BE2C (cell line): ENCODE measurements at places on chromosomes 16 and 17.

DNA sequence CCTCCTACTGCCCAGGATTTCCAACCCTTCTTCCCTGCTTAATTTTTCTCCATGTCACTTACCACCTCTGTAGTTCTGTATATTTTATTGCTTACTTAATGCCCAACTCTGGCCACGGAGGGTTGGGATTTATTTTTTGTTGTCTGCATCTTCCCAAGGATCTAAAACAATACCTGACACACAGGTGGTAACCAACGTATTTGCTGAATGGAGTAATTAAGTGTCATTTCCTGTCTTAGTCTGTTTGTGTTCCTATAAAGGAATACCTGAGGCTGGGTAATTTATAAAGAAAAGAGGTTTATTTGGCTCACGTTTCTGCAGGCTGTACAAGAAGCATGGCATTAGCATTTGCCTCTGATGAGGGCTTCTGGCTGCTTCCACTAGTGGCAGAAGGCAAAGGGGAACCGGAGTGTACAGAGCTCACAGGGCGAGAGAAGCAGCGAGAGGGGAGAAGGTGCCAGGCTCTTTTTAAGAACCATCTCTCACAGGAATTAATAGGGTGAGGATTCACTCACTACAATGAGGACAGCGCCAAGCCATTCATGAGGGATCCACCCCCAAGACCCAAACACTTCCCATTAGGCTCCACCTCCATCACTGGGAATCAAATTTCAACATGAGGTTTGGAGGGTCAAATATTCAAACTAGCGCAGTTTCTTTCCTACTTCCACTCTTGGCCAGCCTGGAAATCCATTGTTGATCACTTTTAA is 44.8 kb downstream of the ERN1 start:
- DNase-seq = no peak

DNA sequence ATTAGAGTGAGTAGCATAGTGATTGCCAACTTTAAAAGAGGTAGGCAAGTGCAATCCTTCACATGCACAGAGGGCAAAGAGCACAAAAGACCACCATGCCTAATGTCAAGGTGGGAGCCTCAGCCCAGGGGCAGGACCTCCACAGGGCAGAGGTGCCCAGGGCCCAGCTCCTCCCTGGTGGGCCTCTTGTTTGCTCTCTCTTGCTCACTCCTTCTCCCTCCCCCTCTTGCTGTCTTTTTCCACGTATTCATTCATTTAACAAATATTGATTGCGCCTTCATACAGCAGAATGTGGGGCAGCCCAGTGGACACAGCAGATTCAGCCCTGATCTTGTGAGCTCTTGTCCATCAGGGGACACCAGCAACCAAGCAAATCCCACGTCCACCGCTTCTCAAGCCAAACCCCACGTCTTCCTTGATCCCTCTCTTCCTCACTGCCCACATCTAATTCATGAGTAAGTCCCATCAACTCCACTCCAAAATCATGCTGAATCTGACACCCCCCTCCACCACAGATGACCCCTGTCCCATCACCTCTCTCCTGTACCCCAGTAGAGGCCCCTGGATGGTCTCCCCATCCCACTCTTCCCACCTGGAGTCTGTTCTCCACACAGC is 44.1 kb upstream of the RPL38 start:
- DNase-seq = no peak

DNA sequence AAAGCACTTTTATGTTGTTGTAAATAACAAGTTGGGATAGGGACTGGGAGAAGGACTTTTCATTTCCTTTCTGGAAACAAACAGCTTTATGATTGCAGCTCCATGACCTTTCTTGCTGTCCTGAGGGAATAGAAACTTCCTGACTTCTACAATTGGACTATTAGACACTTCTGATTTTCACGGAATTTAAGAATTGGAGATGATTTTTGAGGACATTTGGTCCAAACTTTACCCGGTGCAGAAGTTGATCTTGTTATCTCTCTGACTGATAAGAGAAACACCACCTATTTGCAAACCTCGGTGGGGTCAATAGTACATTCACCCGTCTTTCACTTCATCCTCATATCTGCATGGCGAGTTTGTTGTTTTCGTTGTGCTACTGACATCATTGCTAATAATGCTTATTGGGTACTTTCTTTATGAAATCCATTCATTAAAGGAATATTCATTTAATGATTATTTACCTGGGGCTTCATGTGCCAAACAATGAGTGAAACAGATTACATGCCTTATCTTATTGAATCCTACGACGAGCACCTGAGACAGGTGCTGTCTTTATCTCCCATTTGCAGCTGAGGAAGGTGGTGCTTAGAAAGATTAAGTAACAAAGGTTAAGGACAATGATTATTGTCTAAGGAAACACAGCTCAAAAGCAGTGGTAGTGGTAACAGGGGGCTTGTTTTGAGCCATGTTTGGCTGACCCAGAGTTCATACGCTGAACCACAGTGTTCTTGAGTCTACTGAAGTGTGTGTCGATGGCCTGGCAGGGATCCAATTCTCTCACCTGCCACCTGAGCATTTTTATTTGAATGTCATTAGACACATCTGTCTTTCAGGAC is 176.9 kb upstream of the FAM20A start:
- no peak for DNase-seq

DNA sequence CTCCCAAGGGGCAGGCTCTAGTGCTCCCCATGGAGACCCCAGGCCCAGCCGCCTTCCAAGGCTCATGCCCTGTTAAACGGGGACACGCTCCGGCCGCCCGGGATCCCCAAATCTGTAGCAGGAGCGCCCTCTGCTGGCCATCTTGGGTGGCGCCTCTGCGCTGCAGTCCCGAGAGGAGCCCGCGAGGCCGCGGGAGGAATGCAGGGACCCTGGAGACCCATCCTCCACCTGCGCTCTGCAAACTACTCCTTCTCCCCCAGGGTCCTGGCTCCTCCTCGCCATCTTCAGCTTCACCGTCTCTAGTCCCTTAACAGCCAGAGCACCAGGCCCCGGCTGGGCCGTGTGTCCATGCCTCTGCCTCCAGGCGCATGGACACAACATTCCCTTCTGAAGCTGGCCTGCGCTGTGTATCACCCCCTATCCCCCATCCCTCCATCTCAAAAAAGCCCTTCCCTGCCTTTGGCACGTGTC is 23.6 kb upstream of the KRT17 start:
- peak; percentile 91 for DNase-seq

DNA sequence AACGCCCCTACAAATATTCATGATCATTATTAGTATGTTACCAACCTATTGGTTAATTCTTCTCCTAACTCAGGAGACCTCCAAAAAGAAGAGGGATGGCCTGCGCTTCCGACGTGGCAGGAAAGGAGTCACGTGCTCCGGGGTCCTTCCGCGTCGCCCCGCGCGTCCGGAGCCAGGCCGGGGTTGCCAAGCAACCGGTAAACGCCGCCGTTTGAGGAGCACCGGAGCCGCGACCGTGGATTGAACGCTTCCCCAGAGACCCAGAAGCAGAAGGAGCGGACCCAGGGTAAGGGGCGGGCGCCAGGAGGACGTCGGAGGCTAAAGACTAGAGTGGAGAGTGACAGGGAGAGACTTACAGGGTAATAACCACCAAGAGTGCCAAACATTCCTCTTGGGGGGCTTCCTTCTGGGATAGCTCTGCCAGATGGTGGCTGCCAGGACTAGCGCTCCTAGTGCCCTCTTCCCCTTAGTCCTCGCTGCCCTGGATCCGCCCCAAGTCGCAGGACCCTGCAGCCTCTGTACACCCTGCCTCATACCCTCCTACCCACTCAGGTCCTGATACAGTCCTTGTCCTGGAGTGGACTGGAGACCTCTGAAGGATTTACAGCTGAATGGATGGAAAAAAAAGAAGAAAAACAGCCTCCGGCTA is at the start of gene DNAI2:
Gene DNAI2, plus strand, starts transcription at position 175 of the 649 bp plus-strand sequence. CDS start 7,584 bp downstream, outside the sequence.
- peak; percentile 54 for DNase-seq

- no peak for DNase-seq
Measured at GRCh38 chr16:56140645-56141044, 50.6 kb upstream of the GNAO1 start.

DNA sequence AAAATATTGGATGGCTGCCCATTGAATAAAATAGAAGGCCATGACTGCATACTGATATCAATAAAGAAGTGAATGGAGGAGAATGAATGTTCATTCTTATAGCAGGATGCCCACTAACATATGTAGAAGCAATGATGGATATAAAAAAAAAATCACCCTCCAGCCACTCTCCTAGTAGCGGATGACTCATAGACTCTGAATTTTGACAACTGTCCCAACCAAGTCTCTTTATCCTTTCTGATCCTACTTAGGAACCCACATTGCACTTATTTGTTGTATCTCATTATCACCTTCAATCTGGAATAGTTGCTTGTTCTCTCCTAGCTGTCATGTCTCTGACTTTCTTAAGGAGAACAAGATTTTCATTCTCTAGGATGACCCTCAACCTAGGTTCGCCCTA is 429.9 kb downstream of the HS3ST3B1 start:
- DNase-seq = no peak

DNA sequence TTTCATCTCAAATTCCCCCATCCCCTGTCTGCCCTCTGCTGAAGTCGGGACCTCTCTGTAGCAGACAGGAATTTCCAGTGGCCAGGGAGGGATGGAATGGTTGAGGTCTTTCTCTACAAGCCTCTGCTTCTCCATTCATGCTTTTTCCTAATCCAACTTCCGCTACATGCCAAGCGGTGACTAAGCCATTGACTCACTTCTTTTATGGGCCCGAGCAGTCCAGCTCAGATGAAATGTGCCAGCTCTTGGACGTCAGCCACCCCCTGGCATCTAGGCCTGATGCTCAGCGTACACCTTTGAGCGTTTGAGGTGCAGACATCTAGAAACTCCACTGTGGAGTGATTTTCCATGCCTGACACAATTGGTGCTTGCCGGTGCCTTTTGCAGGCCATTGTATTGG is 40.7 kb upstream of the GPR139 start:
- DNase-seq = no peak

- DNase-seq = no peak
Measured at GRCh38 chr17:20202141-20202621, 193.0 kb downstream of the SPECC1 start.

DNA sequence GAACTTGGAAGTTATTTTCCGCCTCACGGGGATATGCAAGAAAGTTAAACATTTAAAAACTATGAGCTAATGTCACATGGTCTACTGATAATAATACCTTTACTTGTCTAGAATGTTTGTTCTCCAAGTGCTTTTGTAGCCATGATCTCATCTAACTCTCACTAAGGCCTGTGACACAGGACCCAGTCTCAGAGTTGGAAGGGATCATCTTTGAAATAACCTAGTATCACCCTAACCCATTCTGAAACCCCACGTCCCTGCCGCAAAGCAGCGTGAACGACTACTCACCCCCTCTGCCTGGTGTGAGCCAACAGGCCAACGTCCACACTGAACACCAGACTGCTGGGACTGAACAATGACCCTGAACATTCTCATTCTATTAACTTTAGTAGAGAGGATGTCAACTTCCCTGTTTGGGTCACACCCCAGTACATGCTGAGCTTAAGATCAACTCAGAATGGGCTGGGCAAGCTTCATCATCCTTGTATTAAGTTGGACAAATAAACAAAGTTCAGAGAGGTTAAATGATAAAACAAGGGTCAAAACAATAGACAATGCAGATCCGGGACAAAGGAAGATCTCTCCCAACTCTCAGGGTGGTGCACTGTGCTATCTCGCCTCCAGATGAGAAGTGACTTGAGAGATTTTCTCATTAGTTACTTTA is 54.8 kb upstream of the BCAR1 start:
- DNase-seq = no peak

DNA sequence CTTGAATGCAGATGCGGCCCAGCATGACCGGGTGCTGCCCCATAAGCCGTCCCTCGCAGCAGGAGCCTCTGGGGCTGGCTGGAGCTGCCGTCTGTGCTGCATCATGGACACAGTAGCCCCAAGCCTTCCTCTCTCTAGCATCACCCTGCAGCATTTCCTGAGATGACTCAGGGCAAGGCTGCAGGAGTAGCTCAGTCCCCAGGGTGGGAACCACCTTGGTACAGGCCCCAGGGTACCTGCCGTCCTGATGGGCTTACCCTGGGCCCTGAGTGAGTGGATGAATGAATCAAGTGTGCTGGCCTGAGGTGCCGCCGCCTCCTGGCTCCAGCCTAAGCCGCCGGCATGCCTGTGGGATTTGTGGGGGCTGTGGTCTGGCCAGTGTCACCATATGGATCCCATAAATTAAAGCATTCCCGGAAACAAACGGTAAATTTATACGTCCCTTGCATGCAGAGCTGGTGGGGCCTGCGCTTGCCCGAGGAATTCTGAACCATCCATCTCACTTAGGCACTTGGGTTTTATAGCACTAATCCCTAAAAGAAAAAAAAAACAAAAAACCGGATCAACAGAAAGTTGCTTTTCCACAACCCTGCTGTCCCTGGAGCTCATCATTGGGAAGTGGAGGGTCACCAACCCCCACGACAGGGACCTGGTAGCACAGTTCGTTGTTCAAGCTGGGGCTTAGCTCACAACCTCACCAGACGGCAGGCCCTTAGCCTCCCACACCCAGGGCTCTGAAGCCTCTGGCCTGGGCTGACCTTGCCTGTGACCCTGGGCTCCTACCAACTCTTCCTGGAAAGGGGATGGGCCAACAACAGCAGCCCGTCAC is 242.6 kb upstream of the CIBAR2 start:
- DNase-seq = peak; percentile 77

GRCh38 chr16:85664580-85665372 is 24.0 kb downstream of the GINS2 start:
- DNase-seq = no peak
